ENCODE measurements at places on chromosomes 12 and 14. TPM values are rescaled to one million over a fixed set of nuclear protein-coding genes. Genes with fewer than 3 reads are reported as not detected.

MSI1 gene
- 1.0 TPM for total RNA-seq

FBLN5 gene
- total RNA-seq = 98.7 TPM

BBOF1 gene
- 8.0 TPM for total RNA-seq

ACOT6 gene
- total RNA-seq = not detected

NTN4 gene
- 670 TPM for total RNA-seq

AGAP2 gene
- 2.6 TPM for total RNA-seq

DNA sequence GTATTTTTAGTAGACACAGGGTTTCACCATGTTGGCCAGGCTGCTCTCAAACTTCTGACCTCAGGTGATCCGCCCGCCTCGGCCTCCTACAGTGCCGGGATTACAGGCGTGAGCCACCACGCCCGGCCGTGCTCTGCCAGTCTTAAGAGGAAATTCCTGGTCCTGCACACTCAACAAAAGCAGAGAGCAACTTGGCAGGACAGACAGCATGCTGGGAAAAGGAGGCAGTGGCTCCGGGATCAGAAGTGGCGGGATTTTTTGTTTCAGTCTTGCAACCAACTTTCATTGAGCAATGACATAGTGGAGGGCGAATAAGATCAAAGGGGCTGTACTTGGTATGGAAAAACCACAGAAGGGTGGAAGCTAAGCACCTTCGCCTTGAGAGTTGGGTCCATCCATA, 2.1 kb downstream of the CKAP4 start:
- peaks cover 8% of the 10 kb centered on the region for H3K36me3 ChIP-seq
- no peaks in the 10 kb centered on the region for H3K27me3 ChIP-seq
- peak overlapping the region; percentile 79 for H3K4me3 ChIP-seq

GRCh38 chr12:116880213-116880816, 926 bp downstream of the HRK start:
- peak overlapping the region; percentile 81 for H3K4me3 ChIP-seq
- peaks cover 85% of the 10 kb centered on the region for H3K27me3 ChIP-seq
- DNase-seq = no peak
- peaks cover 34% of the 10 kb centered on the region for H3K4me1 ChIP-seq
- H3K36me3 ChIP-seq = no peaks in the 10 kb centered on the region

DNA sequence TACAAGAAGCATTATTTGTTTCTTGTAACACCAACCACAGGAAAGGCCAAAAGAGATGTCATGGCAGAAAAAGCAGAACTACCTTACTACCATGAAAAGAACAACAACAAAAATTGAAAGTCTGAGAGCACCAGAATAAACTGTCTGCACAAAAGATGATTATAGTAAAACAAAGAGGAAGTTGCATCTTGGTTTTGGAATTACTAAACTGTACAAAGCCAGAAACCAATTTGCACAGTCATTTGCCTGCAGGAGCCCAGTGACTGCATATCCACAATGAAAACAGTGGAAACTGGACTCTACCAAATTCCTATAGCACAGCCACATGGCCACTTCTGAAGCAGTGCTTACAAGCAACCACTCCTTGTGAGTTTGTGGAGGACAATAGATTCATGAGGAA, 276.2 kb downstream of the SSPN start:
- peaks cover 23% of the 10 kb centered on the region for H3K36me3 ChIP-seq
- no peak overlapping the region for H3K27ac ChIP-seq
- H3K4me3 ChIP-seq = no peak overlapping the region
- no peaks in the 10 kb centered on the region for H3K27me3 ChIP-seq

DNA sequence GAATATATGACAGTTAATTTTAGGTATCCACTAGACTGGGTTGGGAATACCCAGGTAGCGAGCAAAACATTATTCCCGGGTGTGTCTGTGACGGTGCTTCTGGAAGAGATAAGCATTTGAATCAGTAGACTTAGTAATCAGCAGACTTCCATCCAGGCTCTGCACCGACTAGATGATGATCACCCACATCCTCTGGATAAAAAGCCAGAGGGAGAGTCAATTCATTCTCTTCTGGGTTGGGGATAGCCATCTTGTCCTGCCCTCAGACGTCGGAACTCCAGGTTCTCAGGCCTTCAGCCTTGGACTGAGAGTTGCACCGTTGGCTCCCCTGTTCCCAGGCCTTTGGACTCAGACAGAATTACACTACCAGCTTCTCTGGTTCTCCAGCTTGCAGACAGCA, 168.0 kb downstream of the PHLDA1 start:
- H3K4me3 ChIP-seq = no peak overlapping the region
- DNase-seq = no peak
- no peaks in the 10 kb centered on the region for H3K36me3 ChIP-seq
- no peaks in the 10 kb centered on the region for H3K27me3 ChIP-seq

DNA sequence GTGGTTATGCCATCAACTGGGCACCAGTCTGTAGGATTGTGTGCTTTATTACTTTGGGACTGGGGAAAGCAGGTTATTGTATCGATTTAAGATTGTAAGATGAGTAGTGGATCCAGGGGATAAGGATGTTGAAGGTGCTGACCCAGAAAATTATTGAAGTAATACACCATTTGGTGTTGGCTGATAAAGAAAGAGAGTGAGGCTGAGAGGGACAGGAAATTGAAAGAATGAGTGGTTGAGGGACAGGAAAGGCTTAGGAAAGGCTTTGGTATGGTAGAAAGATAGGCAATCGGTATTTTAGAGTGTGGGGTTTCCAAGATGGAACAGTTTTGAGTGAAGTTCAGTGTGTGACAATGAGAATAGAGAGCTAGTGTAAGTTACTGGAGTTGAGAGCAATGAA, 12.3 kb downstream of the PPHLN1 start:
- DNase-seq = no peak
- H3K27ac ChIP-seq = no peak overlapping the region
- no peak overlapping the region for H3K4me3 ChIP-seq
- peaks cover 18% of the 10 kb centered on the region for H3K36me3 ChIP-seq
- no peaks in the 10 kb centered on the region for H3K27me3 ChIP-seq

DNA sequence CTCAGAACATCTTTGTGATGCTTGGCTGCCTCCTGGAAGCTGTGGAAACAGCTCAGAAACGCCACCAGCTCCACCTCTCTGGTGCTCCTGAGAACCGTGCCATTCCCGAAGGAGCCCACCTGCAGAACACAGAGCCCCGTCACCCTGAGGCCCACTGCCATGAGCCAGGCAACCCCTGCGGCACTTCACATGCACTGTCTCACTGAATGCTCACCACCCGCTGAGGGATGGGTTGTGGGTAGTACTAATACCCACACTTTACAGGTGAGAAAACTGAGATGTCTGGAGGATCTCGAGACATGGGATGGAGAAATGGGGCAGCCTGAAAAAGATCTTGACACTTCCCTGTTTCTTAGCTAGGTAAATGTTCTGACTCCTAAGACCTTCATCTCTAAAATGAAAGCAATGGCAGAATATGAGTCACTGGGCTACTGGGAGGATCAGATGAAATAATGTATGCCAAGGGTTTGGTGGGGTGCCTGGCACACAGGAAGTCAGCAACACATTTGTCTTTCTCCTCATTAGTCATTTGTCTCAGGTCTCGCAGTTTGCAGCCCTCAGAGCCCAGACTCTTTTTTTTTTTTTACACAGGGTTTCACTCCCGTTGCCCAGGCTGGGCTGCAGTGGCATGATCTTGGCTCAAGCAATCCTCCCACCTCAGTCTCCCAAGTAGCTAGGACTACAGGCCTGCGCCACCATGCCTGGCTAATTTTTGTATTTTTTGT, 5.3 kb downstream of the OASL start:
- H3K4me3 ChIP-seq = no peak overlapping the region
- H3K4me1 ChIP-seq = peaks cover 19% of the 10 kb centered on the region
- H3K36me3 ChIP-seq = no peaks in the 10 kb centered on the region
- DNase-seq = no peak

- H3K36me3 ChIP-seq = no peaks in the 10 kb centered on the region
- no peak overlapping the region for H3K4me3 ChIP-seq
- DNase-seq = no peak
- no peaks in the 10 kb centered on the region for H3K27me3 ChIP-seq
- H3K4me1 ChIP-seq = peaks cover 16% of the 10 kb centered on the region
Observed at GRCh38 chr14:54692284-54692772, 125.4 kb downstream of the SAMD4A start.

DNA sequence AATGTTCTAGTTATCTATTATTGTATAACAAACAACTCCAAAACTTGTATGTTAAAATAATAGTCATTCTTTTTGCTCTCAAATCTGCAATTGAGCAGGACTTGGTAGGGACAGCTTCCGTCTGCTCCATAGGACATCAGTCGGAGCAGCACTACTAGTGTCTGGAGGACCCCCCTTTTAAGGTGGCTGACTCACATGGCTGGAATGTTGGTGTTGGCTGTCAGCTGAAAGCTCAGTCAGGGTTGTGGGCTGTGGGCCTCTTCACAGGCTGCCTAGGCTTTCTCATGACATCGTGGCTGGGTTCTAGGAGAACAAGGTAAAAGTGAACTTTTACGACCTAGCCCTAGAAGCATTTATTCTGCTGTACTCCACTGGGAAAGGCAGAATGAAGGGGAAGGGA, 160.6 kb downstream of the ANO4 start:
- no peak overlapping the region for H3K4me3 ChIP-seq
- H3K36me3 ChIP-seq = no peaks in the 10 kb centered on the region
- H3K4me1 ChIP-seq = peaks cover 7% of the 10 kb centered on the region
- DNase-seq = no peak
- no peak overlapping the region for H3K27ac ChIP-seq

DNA sequence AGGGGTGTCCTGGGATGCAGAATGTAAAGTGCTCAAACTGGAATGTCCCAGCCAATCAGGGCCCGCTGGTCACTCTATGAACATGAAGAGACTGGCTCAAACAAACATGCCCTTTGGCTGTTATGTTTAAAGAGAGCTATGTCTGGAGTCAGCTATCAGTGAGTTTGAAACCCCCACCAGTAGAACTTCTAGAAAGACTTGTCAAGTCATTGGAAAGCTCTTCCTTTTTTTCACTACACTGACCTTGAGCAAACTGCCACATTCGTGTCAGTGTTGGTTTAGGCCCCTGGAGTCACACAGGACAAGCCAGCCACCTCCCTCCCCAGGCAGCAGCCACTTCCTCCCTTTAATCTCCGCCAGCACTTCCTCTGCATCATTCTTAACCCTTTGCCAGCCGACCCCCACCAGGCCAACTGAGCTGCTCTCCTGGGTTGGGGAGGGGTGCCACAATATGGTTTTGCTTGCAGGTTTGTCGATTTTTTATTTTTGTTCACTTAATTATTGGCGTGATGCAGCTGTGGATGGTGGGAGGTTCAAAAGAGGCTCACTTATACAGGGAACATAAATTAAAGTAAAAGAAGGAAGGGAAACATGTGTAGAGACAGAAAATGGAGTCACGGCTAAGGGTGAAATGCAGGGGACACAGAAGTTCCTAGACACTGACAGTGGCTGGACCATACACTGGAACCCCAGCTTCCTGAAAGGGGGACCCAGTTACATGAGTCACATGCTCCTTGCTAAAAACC, 25.3 kb downstream of the CMKLR1 start:
- H3K4me3 ChIP-seq = peak overlapping the region; percentile 10
- H3K4me1 ChIP-seq = peaks cover 64% of the 10 kb centered on the region
- H3K27ac ChIP-seq = peak overlapping the region; percentile 96
- no peak for DNase-seq
- H3K36me3 ChIP-seq = peaks cover 20% of the 10 kb centered on the region
- H3K27me3 ChIP-seq = no peaks in the 10 kb centered on the region

- no peak overlapping the region for H3K4me3 ChIP-seq
- no peaks in the 10 kb centered on the region for H3K27me3 ChIP-seq
- peak overlapping the region; percentile 97 for H3K27ac ChIP-seq
- H3K4me1 ChIP-seq = peaks cover 50% of the 10 kb centered on the region
- peaks cover 54% of the 10 kb centered on the region for H3K36me3 ChIP-seq
- no peak for DNase-seq
Observed at GRCh38 chr12:2615665-2616402, 178.9 kb upstream of the FKBP4 start.

Data from osteocyte (in vitro differentiated cells).